ENCODE measurements at places on chromosomes 12 and 14. TPM values are rescaled to one million over a fixed set of nuclear protein-coding genes. Genes with fewer than 3 reads are reported as not detected.
A peak's percentile ranks its signal among the peaks of the same experiment; 100 is the strongest.

DNA sequence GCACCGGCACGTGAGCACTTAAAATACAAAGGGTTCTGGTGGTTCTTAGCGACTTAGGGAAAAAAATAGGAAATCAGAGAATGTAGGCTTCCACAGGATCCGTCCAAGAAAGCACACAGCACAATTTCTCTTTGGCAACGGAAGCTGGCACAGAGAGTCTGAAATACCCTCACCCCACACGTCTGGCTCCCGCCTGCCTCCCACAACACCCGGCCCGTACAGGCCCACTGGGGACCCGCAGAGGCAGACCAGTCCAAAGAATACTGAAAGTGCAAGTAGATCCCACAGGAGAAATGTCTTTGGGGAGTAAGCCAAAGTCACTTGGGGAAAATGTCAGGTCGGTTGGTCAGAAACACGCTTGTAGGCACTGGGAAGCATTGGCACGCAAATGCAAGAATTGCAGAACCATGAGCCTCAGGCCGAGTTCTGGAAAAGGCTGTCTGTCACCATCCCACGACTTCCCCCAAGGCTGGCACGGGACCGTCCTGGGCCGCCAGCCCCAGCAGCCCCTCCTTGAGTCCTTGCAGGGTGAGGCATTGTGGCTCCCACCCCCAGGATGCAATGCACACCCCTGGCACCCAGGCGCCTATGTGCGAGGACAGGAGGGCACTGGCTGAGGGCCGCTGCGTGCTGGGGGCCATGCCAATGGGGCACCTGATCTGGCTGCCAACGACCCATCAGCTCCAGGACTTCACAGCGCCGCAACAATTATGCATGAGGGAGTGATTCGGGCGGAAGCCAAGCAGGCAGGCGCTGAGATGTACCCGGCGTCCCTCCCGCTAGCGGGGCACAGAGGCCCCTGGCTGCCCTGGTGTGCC, 29.7 kb downstream of the CHGA start:
- DNase-seq, result no peak

GRCh38 chr14:100132903-100133510, 26.4 kb downstream of the DEGS2 start:
- no peak for DNase-seq

GRCh38 chr12:97142737-97143410, 235.8 kb downstream of the NEDD1 start:
- DNase-seq, result no peak

DNA sequence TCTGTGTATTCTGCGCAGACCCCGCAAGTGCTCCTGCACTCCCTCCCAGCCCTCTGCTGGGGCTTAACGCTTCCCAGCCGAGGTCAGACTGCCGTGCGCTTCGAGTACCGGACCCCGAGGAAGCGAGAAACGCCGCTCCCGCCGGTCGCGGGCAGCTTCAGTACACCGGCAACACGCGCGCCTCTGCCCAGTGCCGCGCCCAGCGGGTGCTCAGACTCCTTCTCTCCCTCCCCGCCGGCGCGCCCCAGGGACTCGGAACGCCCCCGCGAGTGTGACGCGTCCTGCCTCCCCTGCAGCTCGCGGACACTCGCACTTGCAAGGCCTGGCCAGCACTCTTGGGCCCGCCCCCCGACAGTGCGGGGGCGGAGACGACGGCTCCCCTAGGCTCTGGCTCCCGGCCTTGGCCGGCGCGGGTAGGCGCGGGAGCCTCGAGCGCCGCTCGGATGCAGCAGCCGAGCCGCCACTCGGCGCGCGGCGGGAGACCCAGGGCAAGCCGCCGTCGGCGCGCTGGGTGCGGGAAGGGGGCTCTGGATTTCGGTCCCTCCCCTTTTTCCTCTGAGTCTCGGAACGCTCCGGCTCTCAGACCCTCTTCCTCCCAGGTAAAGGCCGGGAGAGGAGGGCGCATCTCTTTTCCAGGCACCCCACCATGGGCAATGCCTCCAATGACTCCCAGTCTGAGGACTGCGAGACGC, at the start of gene PTGER2:
TSS of gene PTGER2 (plus strand) at position 410 of the 692 bp plus-strand sequence. CDS start at position 647, 237 bp downstream.
- DNase-seq, result peak; percentile 90

DNA sequence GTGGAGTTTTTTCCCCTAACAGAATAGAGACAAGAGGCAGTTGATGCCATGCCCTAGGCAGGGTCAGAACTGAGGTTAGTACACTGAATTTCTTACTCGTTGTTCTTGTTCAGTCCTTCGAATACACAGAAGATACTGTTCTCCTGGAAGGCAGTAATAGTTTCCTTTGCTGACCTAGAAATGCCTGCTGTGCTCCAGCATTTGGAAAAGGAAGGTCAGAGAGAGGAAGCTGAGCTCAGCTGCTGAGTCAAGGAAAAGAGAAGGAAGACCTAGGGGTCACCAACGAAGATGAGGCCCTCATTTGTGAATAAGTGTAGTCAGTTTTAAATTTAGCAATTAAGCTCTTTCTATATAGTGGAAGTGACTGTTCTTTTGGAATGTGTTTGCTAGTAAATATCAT, 100.1 kb downstream of the CRADD start:
- DNase-seq, result no peak

DNA sequence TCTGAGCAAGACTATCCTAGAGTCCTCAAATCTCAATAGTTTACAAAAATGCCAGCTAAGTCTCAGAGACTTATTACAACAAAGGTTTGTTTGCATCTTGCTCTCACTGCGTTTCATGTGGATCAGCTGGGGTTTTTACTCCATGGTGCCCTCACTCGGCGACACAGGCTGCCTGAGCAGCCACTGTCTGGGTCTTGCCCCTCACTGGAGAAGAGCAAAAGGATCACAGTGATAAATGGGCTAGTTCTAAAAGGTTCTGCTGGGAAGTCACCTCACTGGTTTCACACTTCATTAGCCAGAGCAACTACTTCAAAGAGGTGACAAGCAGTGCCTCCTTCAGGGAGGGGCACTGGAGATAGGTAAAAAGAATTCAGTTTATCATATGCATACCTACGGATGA, 392.0 kb downstream of the RPL10L start:
- no peak for DNase-seq

DNA sequence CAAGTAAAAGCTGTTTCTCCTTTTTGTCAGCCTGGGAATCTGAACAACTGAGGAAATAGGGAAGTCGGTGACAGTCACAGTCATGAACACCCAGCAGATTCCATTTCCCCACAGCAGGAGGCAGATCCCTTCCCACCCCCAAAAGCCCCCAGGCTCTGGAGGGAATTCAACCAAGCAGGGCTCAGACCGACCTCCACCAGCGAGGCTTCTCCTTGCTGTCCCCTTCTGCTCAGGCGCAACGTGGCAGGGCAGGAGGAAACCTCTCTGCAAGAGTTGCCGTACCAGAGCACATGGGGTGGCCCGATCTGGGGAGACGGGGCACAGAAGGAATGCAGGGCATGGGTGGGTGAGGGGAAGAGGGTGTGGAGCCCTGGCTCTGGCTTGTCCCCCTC, 319 bp downstream of the GALNT6 start:
- no peak for DNase-seq

DNA sequence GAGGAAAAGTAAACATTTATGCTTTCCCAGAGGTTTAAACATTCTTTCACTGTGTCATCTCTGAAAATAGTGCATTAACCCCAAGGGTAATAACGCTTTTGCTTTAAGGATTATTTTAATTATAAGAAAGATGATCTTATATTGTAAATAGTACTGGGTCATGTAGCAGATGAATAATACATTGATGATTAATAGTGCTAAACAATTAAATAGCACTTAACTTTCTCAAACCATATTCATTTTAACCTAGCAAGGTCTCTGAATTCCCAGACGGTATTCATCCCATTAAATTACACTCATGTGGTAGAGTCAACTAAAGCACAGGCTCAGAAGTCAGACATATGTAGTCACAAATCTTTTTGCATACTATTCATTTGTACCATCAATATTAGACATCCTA, 115.6 kb upstream of the FAR2 start:
- DNase-seq, result no peak

- no peak for DNase-seq
Measured at GRCh38 chr12:6355491-6356373, 13.9 kb upstream of the TNFRSF1A start.

DNA sequence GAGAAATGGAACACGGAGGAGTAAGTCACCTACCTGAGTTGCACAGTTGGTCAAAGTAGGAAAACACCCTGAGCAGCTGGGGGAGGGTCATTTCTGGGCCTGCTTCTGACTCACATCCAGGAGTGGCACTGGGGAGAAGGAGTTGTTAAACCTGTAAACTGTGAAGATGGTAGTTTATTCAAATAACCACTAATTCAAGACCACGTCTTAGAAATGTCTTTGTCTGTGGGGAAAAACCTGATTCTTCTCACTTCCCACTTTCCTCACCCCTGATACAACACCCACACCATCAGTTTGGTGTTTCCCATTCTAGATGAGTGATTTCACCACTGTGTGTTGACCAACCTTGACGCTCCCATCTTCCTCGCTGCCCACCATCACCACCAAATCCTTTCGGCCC, 207.1 kb downstream of the ANO4 start:
- DNase-seq, result no peak

DNA sequence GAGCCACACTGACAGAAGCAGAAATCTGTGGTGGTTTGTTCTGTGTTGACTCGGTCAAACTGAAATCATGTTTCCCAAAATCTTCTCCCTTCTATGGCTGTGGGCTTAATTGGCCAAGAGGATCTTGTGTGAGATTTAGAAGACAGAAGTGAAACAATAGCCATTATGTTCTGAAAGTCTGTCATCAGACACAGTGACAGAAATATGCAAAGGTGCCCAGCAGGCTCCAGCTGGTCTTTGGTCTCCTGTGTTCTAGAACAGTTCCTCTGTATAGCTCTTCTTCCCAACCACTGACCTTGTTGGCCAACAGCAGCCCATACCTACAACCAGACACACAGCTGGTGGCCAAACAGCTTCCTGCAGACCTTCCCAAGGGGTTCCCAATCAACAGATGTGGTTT, 25.0 kb upstream of the COCH start:
- DNase-seq, result no peak

DNA sequence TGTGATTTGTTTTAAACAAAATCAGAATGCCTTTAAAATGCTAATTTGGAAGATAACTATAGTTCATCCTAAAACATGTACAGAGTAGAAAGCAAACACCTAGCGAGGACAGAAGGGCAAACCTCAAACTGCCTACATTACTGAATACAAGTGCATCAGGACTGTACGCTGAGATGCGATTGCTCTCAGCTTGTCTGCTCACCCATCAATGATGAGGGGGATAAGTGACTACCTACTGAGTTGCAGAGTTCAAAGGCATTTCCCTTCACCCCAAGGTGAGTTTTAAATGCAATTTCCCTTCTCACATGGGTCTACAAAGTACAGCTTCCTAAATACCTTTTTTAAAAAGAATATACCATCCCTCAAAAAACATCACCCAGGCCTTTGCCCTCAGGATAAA, 52.9 kb downstream of the PHLDA1 start:
- no peak for DNase-seq

GRCh38 chr12:91663744-91664143, 481.1 kb upstream of the DCN start:
- no peak for DNase-seq

- DNase-seq, result peak; percentile 90
Measured at GRCh38 chr14:24365600-24366412, 2.2 kb upstream of the NFATC4 start.

- no peak for DNase-seq
Measured at GRCh38 chr12:66603461-66603860, 75.4 kb downstream of the GRIP1 start.

DNA sequence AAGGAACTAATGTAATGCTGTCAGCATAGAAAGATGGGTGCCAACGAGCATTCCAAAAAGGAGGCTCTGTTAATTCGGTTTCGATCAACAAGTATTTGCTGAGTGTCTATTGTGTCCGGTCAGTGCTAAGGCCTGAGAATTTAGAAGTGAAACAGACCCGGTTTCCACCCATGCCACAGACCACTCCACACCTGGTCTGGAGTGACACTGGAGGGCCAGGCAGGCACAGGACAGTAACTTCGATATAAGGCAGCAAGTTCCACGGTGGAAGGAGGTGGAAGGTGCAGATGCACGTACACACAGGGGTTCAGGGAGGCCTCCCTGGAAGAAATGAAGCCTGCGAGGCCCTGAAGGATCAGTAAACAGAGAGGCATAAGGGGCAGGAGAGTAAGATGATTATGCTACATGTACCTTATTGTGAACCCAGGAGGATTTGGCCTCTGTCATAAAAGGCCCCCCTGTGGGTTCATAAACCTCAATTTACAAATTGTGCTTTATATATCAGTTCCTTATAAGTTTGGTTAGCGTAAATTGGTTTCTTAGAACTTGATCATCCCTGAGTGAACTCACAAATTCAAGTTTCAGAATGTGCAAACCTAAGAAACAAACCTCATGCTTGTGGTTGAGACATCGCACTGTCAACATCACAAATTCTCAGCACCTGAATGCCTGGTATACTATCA, 25.9 kb downstream of the SSH1 start:
- no peak for DNase-seq

DNA sequence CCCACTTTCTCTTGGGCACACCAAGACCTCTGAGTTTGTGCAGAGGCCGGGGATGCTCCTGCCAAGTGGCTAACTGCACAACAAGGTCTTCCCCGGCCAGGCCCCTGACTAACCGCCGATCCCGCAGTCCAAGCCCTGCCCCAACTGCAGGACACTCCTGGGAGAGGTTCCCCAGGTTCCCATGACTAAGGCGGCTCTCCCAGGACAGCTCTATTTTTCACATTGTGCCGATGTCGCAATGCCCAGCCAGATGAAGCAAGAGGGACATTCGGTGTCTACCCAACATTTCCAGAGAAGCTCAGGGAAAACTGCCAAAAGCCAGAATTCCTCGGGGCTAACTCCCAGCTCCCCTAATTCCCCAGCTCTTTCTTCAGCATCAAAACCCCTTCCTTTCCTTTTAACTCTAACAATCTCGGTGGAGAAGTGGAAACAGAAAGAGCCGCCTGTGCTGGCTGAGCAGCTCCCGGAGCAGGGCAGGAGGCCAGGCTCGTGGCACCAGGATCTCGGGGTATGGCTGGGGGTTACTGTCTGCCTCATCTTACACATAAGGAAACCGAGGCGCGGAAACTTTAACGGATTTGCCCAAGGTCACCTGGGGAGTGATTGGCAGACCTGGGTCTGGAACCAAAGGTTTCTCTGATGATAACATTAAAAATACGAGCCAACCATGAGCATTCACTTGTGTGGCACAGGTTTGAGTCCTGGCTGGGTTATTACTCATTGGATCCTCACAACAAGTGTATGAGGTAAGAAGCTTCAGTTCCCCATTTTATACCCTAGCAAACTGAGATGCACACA, 318.2 kb downstream of the BCL11B start:
- DNase-seq, result peak; percentile 42

SYCP3 gene
- total RNA-seq, result not detected

LETMD1 gene
- total RNA-seq, result 45.9 TPM

KLRF1 gene
- total RNA-seq, result not detected

PAX9 gene
- total RNA-seq, result 0.98 TPM

TTC7B gene
- total RNA-seq, result 17.9 TPM

HCAR2 gene
- total RNA-seq, result not detected

RFX4 gene
- total RNA-seq, result not detected

TOMM20L gene
- not detected for total RNA-seq

SSTR1 gene
- 2.0 TPM for total RNA-seq

COL2A1 gene
- total RNA-seq, result not detected

DDX11 gene
- total RNA-seq, result 23.3 TPM

IFNG-AS1 gene
- total RNA-seq, result not detected

RCOR1 gene
- total RNA-seq, result 3.3 TPM

KRT73 gene
- not detected for total RNA-seq

ABCB9 gene
- total RNA-seq, result 3.8 TPM

CD4 gene
- 12.4 TPM for total RNA-seq

HOXC9 gene
- 1.7 TPM for total RNA-seq

MANSC4 gene
- 0.48 TPM for total RNA-seq

ALKBH2 gene
- total RNA-seq, result 2.1 TPM

Measured in uterus (tissue), 4 donors.